Kidney (tissue), 22 donors: ENCODE measurements at places on chromosomes 16 and 17.

DNA sequence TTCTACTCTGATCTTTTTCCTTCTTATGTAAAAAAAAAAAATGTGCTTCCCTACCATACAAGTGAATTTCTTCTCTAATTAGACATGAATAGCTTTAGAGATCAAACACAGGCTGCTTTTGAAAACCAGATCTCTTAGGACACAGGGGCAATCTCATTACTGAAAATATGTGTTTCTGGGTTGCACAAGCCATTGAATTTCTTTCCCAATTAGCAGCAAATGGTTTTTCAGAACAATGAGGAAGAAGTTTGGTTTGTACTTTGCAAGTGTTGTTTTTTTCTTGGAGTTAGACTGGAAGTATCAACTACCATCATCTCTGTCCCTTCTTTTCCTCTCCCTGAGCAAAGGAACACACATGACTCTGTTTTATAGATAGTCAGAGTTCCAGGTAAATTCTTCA, 5.6 kb upstream of the ANKS4B start:
- H3K27ac ChIP-seq, result no peak overlapping the region
- no peaks in the 10 kb centered on the region for H3K27me3 ChIP-seq
- H3K36me3 ChIP-seq, result no peaks in the 10 kb centered on the region
- no peak overlapping the region for H3K4me3 ChIP-seq
- no peak for DNase-seq

- H3K27ac ChIP-seq, result peak overlapping the region; percentile 83
- peak overlapping the region; percentile 46 for H3K4me3 ChIP-seq
- peaks cover 2% of the 10 kb centered on the region for H3K4me1 ChIP-seq
- H3K36me3 ChIP-seq, result no peaks in the 10 kb centered on the region
- no peaks in the 10 kb centered on the region for H3K27me3 ChIP-seq
- DNase-seq, result peak; percentile 83
Measured at GRCh38 chr16:49858200-49859124, 2.5 kb upstream of the ZNF423 start.

GRCh38 chr16:83336603-83337002, 471.2 kb upstream of the HSBP1 start:
- no peaks in the 10 kb centered on the region for H3K36me3 ChIP-seq
- H3K27ac ChIP-seq, result no peak overlapping the region
- H3K4me1 ChIP-seq, result no peaks in the 10 kb centered on the region
- no peaks in the 10 kb centered on the region for H3K27me3 ChIP-seq

- H3K4me1 ChIP-seq, result no peaks in the 10 kb centered on the region
- H3K36me3 ChIP-seq, result no peaks in the 10 kb centered on the region
- no peaks in the 10 kb centered on the region for H3K27me3 ChIP-seq
- H3K4me3 ChIP-seq, result no peak overlapping the region
- H3K27ac ChIP-seq, result no peak overlapping the region
Measured at GRCh38 chr16:84690088-84690819, 9.5 kb upstream of the USP10 start.

GRCh38 chr17:81285179-81285878, 9.8 kb downstream of the SLC38A10 start:
- peaks cover 9% of the 10 kb centered on the region for H3K4me1 ChIP-seq
- H3K4me3 ChIP-seq, result no peak overlapping the region
- peak; percentile 39 for DNase-seq
- peaks cover 14% of the 10 kb centered on the region for H3K36me3 ChIP-seq
- H3K27me3 ChIP-seq, result no peaks in the 10 kb centered on the region
- peak overlapping the region; percentile 57 for H3K27ac ChIP-seq

- H3K27ac ChIP-seq, result peak overlapping the region; percentile 4
- no peak overlapping the region for H3K4me3 ChIP-seq
- no peak for DNase-seq
- no peaks in the 10 kb centered on the region for H3K27me3 ChIP-seq
Measured at GRCh38 chr17:47267354-47267828, 13.8 kb downstream of the ITGB3 start.

- peak; percentile 30 for DNase-seq
- peaks cover 5% of the 10 kb centered on the region for H3K4me1 ChIP-seq
- H3K4me3 ChIP-seq, result no peak overlapping the region
- H3K36me3 ChIP-seq, result no peaks in the 10 kb centered on the region
- no peaks in the 10 kb centered on the region for H3K27me3 ChIP-seq
Measured at GRCh38 chr16:66976746-66977145, 11.6 kb upstream of the CES4A start.

DNA sequence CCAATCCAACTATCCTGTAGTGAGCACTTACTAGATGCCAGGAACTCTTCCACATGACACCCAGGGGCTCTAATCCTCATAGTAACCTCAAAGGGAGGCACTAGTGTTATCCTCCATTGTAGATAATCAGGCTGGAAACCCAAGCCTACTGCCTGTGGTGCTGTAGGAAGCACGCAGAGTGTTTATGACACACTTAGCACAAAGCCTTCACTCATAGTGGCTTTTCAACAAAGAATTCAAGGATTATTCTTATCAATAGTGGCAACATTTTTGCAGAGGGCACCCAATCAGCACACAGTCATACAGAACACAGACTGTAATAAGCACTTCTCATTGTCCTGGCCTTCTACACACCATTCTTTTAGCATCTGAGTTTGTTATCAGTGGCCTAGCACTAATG, 18.5 kb upstream of the SOX9 start:
- H3K4me3 ChIP-seq, result no peak overlapping the region
- H3K36me3 ChIP-seq, result no peaks in the 10 kb centered on the region
- no peak overlapping the region for H3K27ac ChIP-seq
- DNase-seq, result no peak

GRCh38 chr17:40588552-40588951, 23.3 kb upstream of the CCR7 start:
- H3K27ac ChIP-seq, result no peak overlapping the region
- H3K4me3 ChIP-seq, result no peak overlapping the region
- no peaks in the 10 kb centered on the region for H3K36me3 ChIP-seq
- H3K27me3 ChIP-seq, result no peaks in the 10 kb centered on the region
- no peaks in the 10 kb centered on the region for H3K4me1 ChIP-seq

DNA sequence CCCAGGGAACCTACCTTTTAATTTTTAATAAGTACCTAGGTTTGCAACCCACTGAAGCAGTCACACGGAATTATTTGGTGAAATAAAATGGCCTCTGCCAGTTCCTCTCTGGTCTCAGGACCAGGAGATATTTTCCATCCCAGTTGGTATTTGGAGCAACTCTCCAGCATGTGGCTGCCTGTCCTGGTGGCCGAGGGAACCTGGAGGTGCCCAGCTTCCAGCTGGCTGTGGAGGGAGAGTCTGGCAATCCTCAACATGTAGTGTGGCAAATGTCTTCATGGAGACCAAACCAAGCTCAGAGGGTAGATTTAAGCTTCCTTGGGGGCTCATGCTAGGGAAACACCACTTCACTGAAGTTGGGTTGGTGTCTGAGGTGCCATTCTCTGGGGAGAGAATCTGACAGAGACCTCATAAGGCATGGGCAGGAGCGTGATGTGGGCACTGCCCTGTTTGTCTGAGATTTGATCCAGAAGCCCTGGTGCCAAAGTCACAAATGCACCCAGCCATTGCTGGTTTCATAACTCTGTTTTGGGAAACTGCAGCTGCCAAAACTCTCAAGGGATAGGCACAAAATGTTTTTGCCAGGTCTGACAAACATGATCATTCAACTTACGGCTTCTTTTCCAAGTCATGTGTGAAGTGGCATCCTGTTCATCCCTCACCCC, 2.8 kb downstream of the MT1X start:
- no peak overlapping the region for H3K4me3 ChIP-seq
- H3K36me3 ChIP-seq, result no peaks in the 10 kb centered on the region
- DNase-seq, result no peak
- H3K27ac ChIP-seq, result peak overlapping the region; percentile 28

DNA sequence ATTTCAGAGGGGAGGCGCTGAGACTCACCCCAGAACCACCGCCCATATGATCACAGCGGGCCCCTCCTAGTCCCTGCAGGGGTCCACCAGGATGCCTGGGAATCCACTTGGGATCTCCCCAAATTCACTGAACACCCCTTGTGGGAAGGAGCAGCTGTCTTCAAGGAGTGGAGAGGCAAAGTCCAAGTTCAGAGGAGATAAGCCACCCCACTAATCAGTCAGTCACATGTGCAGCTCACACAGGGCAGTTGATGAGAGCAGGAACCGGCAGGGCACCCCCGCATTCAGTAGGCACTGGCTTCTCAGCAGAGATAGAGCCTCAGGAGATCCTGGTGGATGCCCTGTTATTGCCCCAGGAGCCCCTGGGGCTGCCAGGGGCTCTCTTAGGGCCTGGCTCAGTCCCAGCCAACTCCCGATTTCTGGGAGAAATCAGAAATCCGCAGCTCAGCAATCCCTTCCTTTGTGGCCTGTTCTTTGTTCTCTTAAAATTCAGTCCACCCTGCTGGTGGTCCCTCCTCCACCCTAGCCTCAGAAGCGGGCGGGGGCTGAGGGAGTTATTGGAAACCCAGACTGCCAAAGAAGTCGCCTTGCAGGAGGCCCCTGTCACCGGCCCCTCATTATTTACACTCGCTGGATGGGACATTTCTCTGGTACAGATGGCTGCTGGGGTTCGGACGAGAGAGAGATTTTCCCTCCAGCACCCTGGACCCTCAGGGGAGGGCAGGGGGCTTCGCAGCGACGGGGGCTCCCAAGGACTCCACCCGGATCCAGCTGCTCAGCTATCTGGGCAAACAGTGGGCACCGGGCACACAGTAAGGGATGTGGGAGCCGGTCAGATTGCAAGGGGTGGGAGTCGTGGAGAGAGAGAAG, 1.8 kb downstream of the CDC42EP4 start:
- peak overlapping the region; percentile 98 for H3K27ac ChIP-seq
- H3K27me3 ChIP-seq, result no peaks in the 10 kb centered on the region
- no peaks in the 10 kb centered on the region for H3K36me3 ChIP-seq
- peak overlapping the region; percentile 90 for H3K4me3 ChIP-seq

- H3K4me3 ChIP-seq, result no peak overlapping the region
- no peak overlapping the region for H3K27ac ChIP-seq
- DNase-seq, result no peak
- H3K4me1 ChIP-seq, result no peaks in the 10 kb centered on the region
- no peaks in the 10 kb centered on the region for H3K27me3 ChIP-seq
Measured at GRCh38 chr16:19316846-19317245, 31.3 kb downstream of the CLEC19A start.

GRCh38 chr16:81520560-81521135, 76.0 kb downstream of the CMIP start:
- no peak overlapping the region for H3K4me3 ChIP-seq
- no peak for DNase-seq
- H3K36me3 ChIP-seq, result no peaks in the 10 kb centered on the region

GRCh38 chr16:66486773-66487579, 59.9 kb downstream of the BEAN1 start:
- no peaks in the 10 kb centered on the region for H3K4me1 ChIP-seq
- no peak for DNase-seq
- no peak overlapping the region for H3K27ac ChIP-seq
- H3K36me3 ChIP-seq, result no peaks in the 10 kb centered on the region
- no peak overlapping the region for H3K4me3 ChIP-seq

DNA sequence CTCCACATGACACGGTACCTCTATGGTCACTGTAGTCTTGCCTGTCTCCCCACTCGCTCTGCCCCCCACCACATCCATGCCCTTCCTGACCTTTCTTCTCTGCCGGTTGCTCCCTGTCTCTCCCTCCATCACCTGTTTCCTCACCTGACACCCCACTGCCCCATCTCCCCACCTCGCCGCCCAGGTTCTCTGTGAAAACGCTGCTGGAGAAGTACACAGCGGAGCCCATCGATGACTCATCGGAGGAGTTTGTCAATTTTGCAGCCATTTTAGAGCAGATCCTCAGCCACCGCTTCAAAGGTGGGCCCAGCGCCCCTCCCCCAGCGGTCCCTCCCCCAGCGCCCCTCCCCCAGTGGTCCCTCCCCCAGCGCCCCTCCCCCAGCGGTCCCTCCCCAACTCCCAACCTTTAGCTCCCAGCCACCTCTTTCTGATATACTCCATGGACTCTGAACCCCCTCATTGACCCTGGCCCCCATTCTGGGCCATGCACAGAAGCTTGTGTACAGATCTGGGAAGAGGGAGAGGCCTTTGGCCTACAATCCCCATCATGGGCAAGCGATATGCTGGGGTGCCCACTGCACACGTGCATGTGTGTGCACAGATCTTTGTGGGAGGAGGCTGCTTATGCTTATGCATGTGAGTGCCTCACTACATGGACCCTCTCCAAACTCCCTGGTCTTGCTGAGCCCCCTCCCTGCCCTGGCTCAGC, 4.1 kb downstream of the RUNDC3A start:
- peaks cover 19% of the 10 kb centered on the region for H3K27me3 ChIP-seq
- H3K36me3 ChIP-seq, result no peaks in the 10 kb centered on the region
- peaks cover 12% of the 10 kb centered on the region for H3K4me1 ChIP-seq
- no peak overlapping the region for H3K27ac ChIP-seq
- no peak for DNase-seq
- no peak overlapping the region for H3K4me3 ChIP-seq

- H3K4me3 ChIP-seq, result no peak overlapping the region
- H3K36me3 ChIP-seq, result no peaks in the 10 kb centered on the region
- no peak for DNase-seq
- H3K4me1 ChIP-seq, result no peaks in the 10 kb centered on the region
- no peaks in the 10 kb centered on the region for H3K27me3 ChIP-seq
- no peak overlapping the region for H3K27ac ChIP-seq
Measured at GRCh38 chr16:50407351-50407750, 38.6 kb upstream of the BRD7 start.

- DNase-seq, result no peak
- peaks cover 58% of the 10 kb centered on the region for H3K4me1 ChIP-seq
- peaks cover 37% of the 10 kb centered on the region for H3K36me3 ChIP-seq
Measured at GRCh38 chr17:82241183-82241925, 12.5 kb downstream of the SLC16A3 start.

GRCh38 chr17:69677130-69677529, 262.6 kb downstream of the MAP2K6 start:
- DNase-seq, result no peak
- no peak overlapping the region for H3K27ac ChIP-seq
- H3K4me3 ChIP-seq, result no peak overlapping the region
- H3K4me1 ChIP-seq, result no peaks in the 10 kb centered on the region
- no peaks in the 10 kb centered on the region for H3K36me3 ChIP-seq
- H3K27me3 ChIP-seq, result no peaks in the 10 kb centered on the region

GRCh38 chr17:32191306-32191705, 49.0 kb downstream of the RHOT1 start:
- no peaks in the 10 kb centered on the region for H3K27me3 ChIP-seq
- no peak overlapping the region for H3K27ac ChIP-seq
- H3K36me3 ChIP-seq, result peaks cover 15% of the 10 kb centered on the region
- DNase-seq, result no peak

- H3K27me3 ChIP-seq, result no peaks in the 10 kb centered on the region
- no peak for DNase-seq
- H3K27ac ChIP-seq, result no peak overlapping the region
- H3K4me3 ChIP-seq, result no peak overlapping the region
- no peaks in the 10 kb centered on the region for H3K4me1 ChIP-seq
- H3K36me3 ChIP-seq, result no peaks in the 10 kb centered on the region
Measured at GRCh38 chr16:6548507-6548906, 784.1 kb upstream of the RBFOX1 start.

GRCh38 chr16:6853565-6853964, 479.1 kb upstream of the RBFOX1 start:
- no peaks in the 10 kb centered on the region for H3K27me3 ChIP-seq
- H3K4me1 ChIP-seq, result no peaks in the 10 kb centered on the region
- H3K36me3 ChIP-seq, result no peaks in the 10 kb centered on the region
- no peak overlapping the region for H3K4me3 ChIP-seq
- no peak overlapping the region for H3K27ac ChIP-seq
- DNase-seq, result no peak

- no peak overlapping the region for H3K27ac ChIP-seq
- DNase-seq, result no peak
Measured at GRCh38 chr17:28612936-28613872, 781 bp downstream of the RSKR start.
